ENCODE measurements at places on chromosomes 6 and 20. TPM values are rescaled to one million over a fixed set of nuclear protein-coding genes. Genes with fewer than 3 reads are reported as not detected.
A peak's percentile ranks its signal among the peaks of the same experiment; 100 is the strongest.

- no peak for DNase-seq
Observed at GRCh38 chr6:157840776-157841175, 17.7 kb downstream of the SNX9 start.

- DNase-seq = peak; percentile 47
Observed at GRCh38 chr6:45421709-45422502, 44.2 kb upstream of the SUPT3H start.

DNA sequence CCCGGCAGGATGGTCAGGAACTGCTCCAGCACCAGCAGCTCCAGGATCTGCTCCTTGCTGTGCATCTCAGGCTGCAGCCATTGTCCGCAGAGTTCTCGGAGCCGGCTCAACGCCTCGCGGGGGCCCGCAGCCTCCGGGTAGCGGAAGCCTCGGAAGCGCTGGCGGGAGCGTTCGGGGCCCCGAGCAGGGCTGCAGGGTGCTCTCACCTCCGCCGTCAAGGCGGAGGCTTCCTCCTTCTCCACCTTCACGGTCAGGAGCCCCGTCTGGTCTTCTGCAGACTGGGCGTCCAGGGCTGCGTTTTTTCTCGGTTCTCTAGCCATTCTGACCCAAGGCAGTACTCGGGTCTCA, 434 bp downstream of the ZKSCAN4 start:
- no peak for DNase-seq

- DNase-seq = no peak
Observed at GRCh38 chr6:14946753-14947152, 299.1 kb upstream of the JARID2 start.

DNA sequence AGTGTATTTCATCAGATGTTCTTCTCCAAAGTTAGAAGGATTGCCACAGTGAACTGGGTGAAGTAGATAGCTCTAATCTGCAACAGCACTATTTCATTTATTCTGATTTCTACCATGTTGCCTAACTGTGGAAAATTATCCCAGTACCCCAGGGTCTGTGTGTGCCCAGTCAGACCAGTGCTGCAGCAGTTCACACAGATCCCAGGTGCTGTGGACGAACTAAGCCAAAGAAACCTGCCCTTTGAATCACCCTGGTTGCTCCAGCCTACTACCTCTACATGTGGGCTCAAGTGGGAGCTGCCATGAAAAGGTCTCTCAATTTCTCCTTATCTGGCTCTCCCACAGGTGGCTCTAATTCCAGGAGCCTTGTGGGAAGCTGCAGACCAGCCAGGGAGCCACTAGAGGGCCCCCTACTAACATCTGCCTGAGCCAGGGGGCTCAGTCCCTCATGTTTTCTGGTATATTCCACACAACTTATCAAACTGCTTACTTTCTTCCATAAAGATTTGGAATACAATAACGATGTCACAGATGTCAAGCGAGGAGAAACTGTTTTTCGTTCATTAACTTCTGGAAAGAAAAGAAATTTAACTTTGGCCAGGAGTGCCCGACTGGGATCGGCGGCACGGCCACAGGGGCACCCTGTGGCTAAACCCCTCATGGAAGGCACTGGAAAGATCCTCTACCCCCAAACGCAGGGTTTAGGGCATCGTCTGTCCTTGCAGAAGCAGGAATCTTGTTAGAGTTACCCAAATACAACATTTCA, 31.6 kb upstream of the LY86 start:
- DNase-seq = peak; percentile 80

DNA sequence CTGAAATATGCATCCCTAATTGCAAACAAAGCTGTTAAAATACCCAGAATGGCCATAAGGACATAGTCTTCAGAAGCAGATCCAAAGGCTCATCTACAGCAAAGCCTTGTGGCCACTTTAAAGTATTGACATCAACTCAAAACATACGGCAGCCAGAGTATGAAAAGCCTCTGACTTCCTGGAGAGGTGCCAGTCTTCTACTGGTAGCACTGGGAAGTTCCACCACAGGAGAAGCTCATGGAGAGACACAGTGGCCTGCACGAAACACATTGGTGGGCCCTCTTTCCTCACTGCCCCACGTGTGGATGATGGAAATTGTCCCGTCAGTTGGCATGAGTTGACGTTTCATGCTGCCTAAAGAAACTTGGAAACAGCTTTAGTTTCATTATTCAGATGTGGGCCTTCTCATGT, 202.6 kb upstream of the HEY2 start:
- DNase-seq = peak; percentile 91

DNA sequence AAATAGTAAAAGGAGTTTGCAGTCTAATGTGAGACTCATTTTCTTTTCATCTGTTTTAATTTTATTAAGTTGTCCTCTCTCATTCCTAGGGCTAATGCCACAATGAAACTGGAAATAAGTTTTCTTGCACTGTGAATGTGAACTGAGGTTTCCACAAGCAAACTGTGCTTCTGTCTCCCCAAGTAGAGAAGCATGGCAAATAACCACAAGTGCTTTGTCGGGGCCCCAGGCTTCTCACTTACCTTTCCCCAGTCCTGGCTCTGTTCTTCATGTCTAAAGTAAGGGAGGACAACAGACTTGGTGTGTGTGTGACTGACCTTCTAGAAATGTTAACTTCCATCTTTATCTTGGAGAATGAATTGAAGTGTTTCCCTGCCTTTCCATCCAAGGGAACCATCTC, 80.8 kb downstream of the CBFA2T2 start:
- DNase-seq = no peak

DNA sequence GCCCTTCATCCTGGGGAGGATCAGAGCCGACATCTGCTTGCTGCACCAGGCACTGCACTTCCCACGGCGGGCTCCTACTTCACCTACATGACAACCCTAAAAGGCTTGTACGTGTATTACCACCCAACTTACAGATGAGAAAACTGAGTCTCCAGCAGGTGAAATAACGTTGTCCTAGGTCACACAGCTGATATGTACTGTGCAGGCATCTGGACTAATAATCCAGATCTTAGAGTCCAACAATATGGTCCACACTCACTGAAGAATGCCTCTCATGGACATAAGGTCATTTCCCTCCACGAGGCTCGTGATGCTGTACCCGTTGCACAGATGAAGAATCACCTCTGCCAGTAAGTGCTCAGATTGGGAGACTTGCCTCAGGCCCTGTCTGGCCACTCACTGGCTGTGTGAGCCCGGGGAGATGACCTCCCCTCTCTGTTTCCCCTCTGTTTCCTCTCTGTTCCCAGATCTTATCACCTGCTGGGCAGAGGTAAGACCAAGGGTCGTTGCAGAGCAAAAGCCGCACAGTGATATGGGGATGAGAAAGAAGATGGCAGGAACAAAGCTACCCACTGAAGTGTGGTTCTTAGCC, 32.1 kb downstream of the TGM2 start:
- DNase-seq = no peak

DNA sequence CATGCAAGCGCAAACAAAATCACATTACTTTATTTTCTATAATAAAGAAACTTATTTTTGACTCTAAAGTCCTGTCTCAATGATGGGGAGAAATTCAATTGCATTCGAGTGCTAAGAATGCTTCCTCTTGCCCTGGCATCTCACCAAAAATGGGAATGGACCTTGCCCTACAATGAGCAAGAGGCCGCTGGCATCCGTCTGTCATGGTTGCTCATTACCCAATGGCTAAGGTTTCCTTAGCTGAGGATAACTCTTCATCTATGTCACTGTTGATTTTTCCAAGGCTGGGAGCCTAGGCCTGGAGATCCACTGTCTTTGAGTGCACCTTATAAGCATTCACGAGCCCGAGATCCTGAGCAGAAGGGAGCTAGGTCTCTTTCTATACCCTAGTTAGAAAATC, 471.3 kb upstream of the NRSN1 start:
- DNase-seq = no peak

YWHAB gene
- total RNA-seq = 129 TPM

IRF4 gene
- total RNA-seq = 76.9 TPM

TREM1 gene
- not detected for total RNA-seq

AK9 gene
- 3.2 TPM for total RNA-seq

C20orf204 gene
- 0.59 TPM for total RNA-seq

PTGIS gene
- total RNA-seq = 0.16 TPM

LKAAEAR1 gene
- total RNA-seq = not detected

Measured in SK-MEL-5 (cell line).